ENCODE measurements at places on chromosomes 5 and 9.

- DNase-seq, result no peak
Measured at GRCh38 chr9:92655896-92656536, 13.9 kb downstream of the IPPK start.

GRCh38 chr5:5929291-5930020, 448.9 kb downstream of the MED10 start:
- no peak for DNase-seq

- no peak for DNase-seq
Measured at GRCh38 chr5:22471154-22471553, 382.0 kb downstream of the CDH12 start.

DNA sequence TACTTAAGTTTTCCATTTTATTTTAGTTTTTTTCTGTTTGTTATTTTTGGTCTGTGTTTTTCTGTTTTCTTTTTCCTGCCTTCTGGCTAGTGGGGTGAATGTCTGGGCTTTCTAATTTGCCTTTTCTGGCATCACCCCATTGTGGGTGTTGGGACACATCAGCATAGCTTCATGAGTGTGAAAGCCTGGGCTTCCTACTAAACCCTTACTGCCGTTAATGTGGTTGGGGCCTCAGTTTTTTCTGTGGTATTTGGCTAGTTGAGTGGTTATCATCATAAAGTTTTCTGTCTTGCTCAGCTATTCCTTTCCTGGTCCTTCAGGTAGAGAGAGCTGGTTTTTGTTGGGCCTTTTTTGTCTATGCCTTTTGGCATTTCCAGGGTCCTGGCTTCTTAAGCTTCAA, 21.4 kb downstream of the C5orf47 start:
- DNase-seq, result no peak
